ENCODE measurements at places on chromosomes 1 and 21.

DNA sequence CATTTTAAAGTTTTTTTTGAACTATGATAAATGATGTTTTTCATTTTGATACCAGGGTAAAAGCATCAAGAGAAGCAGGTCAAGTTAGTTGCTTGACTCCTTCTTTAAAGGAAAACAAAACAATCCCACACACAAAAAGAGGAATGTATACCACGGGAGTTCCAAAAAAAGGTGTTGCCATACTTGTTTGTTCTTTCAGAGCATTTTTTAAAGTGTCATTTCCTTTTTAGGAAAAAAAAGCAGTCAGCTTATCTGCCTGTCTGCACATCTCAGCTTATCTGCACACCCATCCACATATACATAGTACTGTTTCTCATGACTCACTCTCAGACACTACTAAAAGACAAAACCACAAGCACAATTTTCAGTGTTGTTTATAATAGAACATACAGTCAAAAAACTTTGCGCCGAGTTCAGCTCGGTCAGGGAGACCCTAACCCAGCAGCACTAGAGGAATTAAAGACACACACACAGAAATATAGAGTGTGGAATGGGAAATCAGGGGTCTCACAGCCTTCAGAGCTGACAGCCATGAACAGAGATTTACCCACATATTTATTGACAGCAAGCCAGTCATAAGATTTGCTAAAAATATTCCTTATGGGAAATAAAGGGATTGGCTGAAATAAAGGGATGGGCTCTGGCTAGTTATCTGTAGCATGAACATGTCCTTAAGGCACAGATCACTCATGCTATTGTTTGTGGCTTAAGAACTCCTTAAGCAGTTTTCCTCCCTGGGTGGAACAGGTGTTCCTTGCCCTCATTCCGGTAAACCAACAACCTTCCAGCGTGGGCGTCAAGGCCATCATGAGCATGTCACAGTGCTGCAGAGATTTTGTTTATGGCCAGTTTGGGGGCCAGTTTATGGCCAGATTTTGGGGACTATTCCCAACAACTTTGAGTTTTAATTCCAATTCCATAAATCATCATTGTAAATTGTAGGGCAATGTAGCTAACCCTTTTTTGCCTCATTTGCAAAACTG lies 11.4 kb upstream of the MNDA start:
- DNase-seq: no peak

DNA sequence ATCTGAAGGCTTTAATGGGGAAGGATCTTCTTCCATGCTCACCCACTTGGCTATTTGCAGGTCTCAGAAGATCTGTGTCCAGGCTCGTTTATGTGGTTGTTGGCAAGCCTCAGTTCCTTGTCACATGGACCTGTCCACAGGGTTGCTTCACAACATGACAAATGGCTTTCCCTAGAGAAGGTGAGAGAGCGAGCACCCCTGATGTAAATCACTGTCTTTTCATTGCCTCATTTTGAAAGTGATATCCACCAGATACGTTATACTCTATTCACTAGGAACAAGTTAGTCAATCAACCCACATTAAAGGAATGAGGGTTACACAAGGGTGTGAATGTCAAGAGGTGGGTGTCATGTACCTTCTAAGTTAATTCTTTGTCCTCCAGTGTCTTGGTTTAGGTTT lies 433.3 kb downstream of the RPS6KC1 start:
- no peak for DNase-seq

DNA sequence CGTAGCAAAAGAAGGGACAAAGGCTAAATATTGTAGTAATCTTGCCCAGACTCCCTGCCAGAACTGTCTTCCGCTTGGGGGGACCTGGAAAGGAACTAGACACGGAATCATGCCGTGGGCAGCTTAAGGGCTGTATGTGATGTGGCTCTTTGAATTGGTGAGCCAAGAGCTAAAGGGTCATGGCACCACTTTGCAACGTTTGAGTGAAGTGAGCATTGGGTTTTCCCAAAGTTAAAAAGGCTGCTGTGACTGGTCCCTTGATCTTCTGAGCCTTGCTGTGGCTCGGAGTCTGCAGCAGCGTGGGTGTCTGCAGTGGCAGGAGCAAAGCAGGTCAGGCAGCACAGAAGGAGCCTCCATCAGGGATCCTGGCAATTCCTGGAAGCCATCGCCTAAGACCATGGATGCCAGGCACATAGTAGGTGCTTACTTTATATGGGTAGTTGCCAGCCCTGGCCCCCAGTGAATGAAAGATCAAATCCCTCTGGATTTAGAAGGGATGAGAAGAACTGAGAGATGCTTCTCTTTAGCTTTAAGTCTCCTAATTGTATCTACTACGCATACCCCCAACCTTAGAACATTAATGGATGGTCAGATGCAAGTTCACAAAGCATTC lies 1.8 kb downstream of the SMYD2 start:
- no peak for DNase-seq

DNA sequence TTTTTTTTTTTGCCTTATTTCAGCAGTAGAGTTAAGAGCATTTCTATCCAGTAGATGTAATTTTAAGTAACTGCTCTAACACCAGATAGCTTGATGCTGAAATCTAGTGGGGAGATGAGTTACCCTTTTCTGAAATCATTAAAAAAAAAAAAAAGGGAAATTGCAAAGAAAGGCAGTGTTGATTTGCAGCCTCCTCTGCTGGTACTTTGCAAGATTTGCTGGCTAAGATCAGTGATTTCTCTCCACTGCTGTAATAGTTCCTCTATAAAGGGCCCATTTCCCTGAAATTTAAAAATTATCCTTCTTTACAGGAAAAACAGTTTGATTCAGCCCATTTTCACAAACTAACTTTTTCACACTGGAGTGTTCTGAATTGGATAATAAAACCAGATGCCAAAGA lies 120.6 kb downstream of the PTBP2 start:
- DNase-seq: no peak

DNA sequence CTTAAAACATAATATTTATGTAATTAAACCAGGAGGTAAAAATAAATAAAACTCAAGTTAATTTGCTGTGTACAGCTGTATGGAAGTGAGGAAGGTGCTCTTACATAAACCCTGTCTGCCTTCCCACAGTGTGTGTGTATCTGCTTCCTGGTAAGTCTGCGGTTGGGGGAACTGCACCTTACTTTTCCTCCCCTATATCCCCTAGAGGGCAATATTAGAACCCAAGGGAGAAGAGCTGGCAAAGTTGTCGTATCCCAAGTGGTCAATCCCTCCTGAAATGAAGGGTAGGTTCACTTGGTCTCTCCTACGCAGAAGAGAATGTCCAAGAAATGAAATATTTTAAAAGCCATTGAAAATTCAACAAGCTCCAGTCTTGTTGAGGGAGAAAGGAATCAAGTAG lies 17.8 kb upstream of the JAK1 start:
- DNase-seq: no peak

Measured in Ammon's horn (tissue), 1 donor.